Stimulated activated CD4-positive, alpha-beta T cell treated with anti-CD3 and anti-CD28 coated beads, Interleukin-1b, Interleukin-23, amount 100 ng/mL, for 1 hour (primary cell): ENCODE measurements at places on chromosomes 4 and X.

DNA sequence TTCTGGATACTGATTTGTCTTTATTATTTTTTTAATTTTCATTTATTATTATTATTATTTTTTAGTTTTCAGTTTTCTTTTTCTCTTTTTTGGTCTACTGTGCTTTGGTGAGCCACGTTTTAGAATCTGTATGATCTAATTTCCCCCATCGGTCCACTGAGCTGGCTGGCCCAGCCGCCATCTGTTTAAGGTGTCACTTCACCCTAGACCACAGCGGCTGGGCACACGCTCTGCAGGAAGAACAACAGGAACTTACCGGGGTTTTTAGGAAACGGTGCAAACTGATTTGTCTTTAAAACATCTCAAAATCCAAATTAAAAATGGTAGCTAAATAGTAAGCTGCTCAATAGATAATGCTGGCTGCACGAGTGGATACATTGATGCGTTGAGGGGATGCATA, 48.8 kb upstream of the AMOT start:
- no peak for DNase-seq

DNA sequence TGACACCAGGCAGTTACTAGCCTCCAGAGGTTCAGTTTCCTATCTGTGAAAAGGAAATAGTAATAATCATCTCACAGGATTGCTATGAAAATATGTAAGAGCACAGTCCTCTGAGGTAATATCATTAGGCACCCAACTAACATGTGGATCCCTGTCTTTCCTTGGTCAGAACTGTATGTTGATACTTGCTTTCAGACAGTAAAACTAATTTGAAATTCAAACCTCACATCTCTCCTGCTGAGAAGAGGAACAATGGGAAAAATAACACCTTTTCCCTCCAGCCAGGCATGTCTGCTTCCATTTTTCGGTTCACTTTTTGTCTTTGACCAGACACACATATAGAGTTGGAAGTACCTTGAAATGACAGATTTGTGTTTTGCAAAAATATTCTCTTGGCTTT, 262.7 kb downstream of the IL15 start:
- DNase-seq, result no peak

- DNase-seq, result no peak
Observed at GRCh38 chrX:2351321-2351720, 149.5 kb downstream of the DHRSX start.

- DNase-seq, result no peak
Observed at GRCh38 chr4:106650701-106651100, 282.1 kb upstream of the GIMD1 start.

GRCh38 chrX:43655151-43656004, 721 bp upstream of the MAOA start:
- no peak for DNase-seq

DNA sequence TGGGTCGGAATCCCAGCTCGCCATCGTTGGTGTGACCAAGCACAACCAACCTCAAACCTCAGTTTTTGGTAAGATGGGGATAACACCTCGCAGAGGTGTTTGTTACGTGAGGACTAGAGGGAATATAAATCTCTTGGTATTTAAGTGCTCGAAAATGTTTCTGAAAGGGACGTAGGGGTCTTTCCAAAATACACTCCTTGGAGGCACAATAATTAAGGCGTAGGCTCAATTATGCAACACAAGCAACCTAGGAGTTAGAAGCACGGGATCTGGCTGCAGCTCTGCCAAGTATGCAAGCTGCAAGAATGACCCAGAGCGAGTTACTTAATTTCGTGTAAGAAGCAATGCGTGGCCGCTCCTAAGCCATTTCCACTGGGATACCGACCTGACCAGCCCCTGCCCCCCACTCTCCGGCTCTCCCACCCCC, 552 bp downstream of the ADH5 start:
- DNase-seq, result no peak

DNA sequence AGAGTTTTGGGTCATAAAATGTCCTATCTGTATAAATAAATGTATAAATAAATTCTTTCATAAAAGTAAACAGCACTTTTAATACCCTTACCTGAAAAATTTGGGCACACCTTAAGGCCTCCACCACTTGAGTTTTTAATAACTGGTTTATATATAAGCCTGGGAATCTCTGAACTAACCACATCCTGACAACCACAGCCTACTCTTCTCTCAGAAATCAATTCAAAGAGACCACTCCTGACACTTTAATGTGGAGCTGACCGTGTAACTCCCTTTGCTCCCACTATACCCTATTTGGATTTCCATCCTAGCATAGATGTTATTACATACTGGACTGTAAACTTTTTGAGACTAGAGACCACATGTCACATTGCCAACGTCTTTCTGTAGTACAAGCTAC, 3.5 kb downstream of the FBXL5 start:
- DNase-seq, result no peak

DNA sequence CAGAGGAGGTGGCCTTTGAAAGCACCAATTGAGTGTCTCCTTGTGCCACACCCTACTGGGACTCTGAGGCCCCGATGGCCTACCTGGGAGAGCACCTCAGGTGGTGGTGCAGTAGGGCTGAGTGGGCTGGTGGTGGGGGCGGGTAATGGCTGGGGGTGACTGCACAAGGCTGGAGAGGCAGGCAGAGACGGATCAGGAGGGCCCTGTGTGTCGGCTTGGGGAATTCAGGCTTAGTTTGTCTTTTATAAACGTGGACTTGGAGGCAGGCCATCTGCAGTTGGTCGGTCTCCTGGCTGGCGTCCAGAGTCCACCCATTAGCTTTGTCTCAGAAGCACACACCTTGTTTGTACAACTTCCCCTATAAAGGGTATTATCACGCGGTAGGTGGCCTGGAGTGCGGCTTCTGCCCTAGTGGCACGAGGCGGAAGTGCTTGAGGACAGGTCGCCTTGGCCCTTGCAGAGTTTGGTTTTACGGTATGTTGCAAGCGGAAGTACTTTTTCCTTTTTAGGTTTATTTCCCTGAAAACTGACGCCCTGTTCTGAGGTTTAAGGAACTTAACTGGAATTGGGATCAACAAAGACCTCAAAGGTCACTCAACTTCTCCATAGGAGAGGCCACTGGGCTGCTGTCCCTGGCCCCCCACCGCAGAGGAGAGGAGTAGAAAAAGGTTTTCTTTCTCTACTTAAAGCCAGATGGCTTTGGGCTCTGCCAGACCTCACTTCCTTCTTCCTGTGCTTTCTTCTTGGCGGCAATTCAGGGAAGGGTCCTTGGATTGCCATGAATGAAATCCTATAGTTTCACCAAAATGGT, 8.0 kb downstream of the TBC1D14 start:
- no peak for DNase-seq

DNA sequence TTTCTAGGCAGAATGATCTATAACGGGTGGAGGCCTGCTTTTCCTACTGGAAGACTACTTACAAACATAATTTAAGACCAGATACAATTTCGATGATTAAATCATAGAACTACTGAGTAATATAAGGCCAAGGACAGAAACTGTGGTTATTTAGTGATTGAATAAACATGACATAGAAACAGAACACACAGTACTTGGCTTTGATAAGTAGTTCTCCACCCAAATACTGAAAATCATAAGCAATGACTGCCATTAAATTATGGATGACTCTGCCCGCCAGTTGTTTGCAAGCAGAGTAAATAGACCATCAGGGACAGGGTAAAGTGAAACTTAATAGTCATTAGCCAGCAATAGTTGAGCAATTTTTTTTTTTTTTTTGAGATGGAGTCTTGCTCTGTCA, 17.2 kb upstream of the SMIM14 start:
- no peak for DNase-seq

- DNase-seq, result no peak
Observed at GRCh38 chr4:56197387-56197786, 189.9 kb downstream of the AASDH start.

DNA sequence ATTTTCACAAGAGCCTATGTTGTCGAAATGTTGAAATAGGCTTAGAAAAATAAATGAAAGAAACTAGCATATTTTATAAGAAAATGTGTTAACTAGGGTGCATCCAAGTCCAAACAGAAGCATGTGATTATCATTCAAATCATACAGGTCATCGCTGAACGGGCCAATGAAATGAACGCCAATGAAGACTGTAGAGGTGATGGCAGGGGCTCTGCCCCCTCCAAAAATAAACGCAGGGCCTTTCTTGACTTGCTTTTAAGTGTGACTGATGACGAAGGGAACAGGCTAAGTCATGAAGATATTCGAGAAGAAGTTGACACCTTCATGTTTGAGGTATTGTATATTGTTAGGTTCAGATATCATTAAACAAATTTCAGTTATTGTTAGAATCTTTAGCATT, 9.6 kb downstream of the CYP4V2 start:
- DNase-seq, result no peak

DNA sequence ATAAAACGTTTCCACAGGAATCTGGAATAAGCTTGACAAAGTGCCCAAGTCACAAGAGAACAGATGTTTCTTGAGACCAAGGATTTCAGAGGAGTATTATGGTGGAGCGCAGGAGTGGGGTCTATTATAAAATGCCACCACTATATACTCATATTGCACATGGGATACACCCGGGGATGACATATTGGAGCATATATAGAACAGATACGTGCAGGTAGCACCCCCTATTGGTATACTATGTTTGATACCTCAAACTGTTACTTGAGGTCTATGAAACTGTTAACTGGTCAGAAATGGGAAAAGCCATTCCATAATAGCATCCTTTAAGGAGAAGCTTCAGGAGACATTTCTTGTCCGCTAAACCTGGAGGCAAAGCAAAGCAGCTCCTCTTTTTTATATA, 86.0 kb downstream of the PCYT1B start:
- no peak for DNase-seq

- no peak for DNase-seq
Observed at GRCh38 chr4:82747686-82748575, 50.7 kb downstream of the SCD5 start.

- no peak for DNase-seq
Observed at GRCh38 chr4:1318488-1319213, 28.4 kb upstream of the UVSSA start.

DNA sequence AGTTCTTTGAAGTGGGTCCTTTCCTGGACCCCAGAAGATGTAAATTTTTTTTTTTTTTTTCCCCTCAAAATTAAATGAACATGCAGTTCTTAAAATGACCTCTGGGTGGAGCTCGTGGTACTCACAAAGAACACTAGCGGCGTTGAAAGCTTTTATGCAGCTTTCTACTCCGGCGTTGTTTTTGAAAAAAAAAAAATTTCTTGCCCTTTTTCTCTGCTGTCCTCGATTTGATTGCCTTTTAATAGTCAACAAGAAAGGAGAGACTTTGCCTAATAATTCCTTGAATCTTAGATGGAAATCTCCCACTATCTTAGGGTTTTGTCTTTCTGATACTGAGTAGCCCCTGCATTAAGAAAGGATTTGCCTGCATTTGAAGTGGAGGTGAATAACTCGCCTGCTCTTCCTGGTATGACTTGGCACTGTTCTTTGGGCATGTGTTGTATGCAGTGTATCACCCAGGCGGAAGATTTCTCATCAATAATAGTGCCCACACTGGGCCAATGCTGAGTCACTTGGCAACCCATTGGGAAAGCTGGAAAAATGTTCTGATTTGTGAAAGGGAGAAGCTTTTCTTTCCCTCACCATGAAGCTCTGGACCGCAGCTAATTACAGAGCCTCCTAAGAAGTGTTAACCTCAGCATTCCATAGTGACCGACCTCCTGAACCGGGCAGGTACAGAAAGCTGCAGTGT, 104.0 kb downstream of the PHEX start:
- DNase-seq, result no peak

- no peak for DNase-seq
Observed at GRCh38 chr4:187617113-187617512, 378.5 kb upstream of the ZFP42 start.

GRCh38 chr4:155692361-155692760, 25.7 kb downstream of the GUCY1A1 start:
- DNase-seq, result no peak

DNA sequence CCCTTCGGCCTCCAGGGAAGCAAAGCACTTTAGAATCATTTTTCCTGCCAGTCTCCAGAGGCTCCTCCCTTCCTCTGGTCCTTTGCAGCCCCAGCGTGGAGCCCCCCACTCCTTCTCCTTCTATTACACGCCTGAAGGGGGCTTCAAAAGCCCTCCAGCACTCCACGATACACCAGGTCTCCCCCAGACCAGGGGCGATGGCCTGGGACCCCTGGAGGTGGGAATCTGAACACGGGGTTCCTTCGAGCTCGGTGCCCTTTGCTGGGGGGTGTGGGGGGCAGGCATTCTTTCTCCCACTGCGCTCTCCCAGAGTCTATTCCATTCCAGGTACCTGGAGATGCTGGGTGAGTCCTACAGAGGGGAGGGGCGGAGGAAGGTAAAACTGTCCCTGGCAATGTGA, 97.6 kb downstream of the HMX1 start:
- DNase-seq, result no peak

DNA sequence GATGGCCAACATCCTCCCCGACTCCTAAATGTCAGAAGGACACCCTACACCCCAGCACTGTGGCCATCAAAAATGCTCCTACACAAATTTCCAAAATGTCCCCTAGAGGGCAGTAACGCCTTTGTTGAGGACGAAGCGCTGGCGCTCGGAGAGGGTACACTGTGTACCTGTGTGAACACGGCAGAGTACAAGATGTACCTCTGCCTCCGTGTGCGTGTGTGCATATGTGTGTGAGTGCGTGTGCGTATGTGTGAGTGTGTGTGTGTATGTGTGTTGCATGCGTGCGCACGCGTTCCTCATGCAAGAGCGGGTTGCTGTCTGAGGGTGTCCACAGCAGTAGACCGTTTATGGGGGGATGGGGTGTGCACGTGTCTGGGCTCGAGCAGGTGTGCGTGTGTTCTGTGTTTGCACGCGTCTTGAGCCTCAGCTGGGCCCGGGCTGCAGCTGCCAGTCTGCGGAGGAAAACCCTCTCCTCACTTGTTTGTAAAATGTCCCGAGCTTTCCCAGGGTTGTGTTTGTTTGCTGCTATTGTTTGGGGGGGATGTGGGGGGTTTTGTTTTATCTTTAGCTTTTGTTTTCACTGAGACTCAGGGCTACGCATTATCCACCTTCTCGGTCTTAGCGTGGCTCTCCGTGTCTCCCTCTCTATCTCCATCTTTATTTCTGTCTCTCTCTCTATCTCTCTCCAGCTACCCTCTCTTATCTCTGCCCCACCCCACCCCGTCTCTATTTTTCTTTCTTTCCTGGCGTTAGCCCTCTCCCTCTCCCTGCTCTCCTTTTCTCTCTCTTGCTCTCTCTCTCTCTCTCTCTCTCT, 10.4 kb upstream of the TSPYL2 start:
- DNase-seq, result no peak

DNA sequence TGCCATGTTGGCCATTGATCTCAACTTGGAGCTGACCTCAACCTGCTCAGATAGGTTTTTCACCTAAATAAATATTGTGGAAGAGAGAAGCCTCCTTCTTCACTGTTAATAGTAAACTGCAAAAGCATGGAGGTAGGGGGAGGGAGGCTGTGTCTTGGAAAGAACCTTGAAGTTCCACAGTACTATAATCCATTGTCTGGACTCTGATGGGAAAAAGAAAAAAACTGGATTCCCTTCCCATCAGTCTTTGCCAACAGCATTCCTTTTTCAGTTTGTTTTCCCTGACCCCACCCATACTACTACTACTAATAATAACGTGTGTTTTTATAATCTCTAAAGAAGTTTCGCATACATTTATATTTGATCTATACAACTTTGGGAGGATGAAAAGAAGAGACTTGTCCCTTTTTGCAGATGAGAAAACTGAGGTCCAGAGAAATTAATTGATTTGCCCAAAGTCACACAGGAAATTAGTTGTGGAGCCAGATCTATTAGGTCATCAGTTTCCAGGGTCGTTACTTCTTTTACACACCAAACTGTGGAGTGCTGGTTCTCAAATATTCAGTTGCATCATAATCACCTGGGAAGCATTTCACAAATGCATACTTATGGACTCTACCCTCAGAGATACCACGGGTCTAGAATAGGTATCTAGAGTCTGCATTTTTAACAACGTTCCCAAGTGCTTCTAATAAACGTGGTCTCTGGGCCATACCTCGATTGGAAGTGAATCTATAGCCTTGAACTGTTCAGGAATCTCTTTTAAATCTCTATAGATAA, 59.1 kb downstream of the LUZP4 start:
- no peak for DNase-seq
